Kidney glomerular epithelial cell (primary cell): ENCODE measurements at places on chromosomes 1 and 21.

GRCh38 chr1:175373786-175374623, 181.4 kb upstream of the KIAA0040 start:
- DNase-seq: no peak

DNA sequence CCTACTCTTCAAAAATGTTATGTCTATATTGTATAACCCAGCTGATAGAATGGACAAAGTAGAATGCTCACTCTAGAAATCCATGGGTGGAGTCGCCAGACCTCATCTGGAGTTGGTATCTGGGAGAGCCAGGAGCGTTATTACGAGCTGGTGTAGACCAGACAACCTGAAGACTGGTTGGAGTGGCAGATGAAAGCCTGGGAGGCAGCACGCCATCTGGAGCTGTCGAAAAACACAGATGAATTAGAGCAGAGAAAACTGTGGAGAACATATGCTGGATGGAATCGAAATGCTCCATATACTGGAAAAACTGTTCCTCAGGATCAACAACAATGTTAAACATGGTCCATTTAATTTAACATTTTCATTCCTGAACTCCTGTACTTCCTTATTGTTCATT, 333.6 kb downstream of the KCTD3 start:
- no peak for DNase-seq

GRCh38 chr1:198798923-198799386, 160.1 kb downstream of the PTPRC start:
- no peak for DNase-seq

- no peak for DNase-seq
Measured at GRCh38 chr1:101613546-101613945, 376.7 kb downstream of the S1PR1 start.

DNA sequence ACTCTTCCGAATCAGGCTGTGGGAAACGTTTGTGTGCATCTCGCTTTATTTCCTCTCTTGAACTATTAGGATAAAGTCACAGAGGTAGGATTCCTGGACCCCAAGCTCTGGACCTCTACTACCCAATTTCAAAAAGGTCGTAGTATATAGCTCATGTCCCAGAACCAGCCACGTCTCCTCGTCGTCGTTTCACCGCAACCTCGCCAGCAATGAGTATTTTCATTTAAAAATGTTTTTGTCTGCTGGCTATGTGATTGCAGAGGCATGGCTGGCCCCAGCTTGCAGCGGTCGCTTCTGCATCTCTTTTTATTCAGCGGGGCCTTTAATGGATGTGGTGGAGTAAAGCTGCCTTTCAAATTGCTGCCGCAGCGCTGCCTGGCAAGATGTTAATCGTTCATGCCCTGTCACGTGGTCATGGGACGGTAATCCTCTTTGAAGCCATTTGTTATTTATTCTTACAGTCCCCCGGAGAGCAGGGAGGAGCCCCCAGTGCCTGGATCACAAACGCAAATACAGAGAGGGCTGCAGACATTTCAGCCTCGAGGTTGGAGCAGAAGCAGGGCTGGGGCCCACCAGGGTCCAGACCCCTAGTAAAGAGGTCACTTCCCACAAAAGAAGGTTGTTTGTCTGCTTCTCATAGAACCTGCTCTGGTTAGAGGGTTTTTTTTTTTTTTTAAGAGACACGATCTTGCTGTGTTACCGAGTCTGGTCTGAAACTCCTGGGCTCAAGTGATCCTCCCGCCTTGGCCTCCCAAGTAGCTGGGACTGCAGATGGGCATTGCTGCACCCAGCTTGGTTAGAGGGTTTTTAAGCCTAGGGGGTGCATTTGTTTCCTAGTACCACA, 11.6 kb upstream of the NPHP4 start:
- DNase-seq: no peak

GRCh38 chr1:110465038-110465813, 14.3 kb downstream of the PROK1 start:
- no peak for DNase-seq
